Stimulated activated CD4-positive, alpha-beta T cell treated with anti-CD3 and anti-CD28 coated beads, TNF-alpha, amount 100 ng/mL, for 48 hours (primary cell): ENCODE measurements at places on chromosomes 16 and 17.

DNA sequence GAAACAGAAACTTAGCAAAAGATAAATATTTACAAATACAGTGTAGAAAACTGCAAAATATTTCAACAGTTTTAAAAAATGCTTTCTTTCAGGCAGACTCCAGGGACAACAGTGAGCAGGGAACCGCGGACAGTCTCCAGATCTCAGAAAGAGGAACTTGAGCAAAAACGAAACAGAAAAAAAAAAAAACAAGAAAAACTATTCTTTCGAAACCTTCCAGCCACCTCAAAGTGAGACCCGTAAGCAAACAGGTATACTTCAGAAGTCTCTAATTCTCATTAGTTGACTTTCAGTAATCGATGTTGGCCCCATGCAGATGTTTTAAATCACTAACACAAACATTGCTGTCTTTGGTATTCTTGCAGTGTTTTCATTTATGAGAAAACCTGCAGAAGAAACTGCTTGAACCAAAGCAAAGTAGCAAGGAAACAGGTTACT lies 15.7 kb upstream of the CCL1 start:
- DNase-seq = no peak

DNA sequence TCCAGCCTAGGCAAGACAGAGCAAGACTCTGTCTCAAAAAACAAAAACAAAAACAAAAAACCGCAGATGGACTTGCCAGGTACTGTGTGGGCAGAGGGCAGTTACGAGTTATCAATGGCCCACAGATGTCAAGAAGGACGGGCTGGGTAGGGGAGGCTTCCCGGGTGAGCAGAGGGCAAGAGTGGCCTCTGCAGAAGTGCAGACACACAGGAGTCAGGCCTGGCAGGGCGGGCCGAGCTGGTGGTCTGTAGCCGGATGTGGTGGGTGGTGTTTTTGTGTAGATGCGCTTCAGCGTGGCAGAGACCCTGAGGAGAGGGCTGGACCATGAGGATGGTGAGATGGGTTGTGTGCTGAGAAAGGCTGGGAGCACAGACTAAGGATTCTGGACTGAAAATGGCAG lies 44.9 kb upstream of the KDM6B start:
- no peak for DNase-seq

DNA sequence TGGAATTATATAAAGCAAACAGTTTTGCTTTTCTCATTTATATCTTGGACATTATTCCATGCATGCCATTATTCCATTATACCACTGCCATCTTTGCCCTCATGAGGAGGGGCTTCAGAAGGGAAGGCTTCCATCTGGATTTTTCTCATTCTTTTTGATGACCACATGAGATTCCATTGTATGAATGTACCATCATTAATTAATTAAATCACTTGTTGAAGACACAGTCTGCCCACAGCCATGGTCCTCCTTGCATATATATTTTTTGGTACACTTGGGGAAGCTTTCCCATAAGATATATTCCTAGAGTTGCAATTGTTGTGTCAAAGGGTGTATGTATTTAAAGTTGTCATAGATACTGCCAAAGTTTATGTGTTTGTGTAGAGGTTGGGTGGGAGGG lies 7.1 kb downstream of the ARL4D start:
- DNase-seq = no peak

- DNase-seq = no peak
These were observed 400.2 kb downstream of the SEC14L1 start for GRCh38 chr17:77540975-77541374.

DNA sequence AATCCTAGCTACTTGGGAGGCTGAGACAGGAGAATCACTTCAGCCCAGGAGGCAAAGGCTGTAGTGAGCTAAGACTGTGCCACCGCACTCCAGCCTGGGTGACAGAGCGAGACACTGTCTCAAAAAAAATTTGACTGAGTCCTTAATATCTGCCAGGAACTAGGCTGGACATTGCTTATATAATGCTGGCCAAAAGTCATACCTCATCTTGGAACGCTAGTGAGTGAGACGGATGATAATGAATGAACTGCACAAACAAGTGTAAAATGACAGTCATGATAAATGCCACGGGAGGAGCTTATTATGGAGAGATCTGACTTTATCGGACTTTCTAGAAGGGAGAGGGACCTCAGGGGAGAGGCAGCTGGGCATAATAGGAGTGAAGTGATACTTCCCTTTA lies 327.6 kb downstream of the SHISA9 start:
- no peak for DNase-seq

DNA sequence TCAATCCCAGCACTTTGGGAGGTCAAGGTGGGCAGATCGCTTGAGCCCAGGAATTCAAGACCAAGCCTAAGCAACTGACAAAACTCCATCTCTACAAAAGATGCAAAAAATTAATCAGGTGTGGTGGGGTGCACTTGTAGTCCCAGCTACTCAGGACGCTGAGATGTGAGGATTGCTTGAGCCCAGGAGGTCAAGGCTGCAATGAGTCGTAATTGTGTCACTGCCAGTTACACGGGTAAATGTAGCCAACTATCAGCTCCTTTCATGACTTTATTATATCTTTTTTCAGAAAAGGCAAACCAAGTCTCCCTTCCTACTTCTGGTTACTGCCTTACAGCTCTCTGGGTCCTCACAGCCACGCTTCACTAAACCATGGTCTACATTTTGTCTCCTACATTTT lies 4.0 kb downstream of the SDF2 start:
- DNase-seq = no peak

DNA sequence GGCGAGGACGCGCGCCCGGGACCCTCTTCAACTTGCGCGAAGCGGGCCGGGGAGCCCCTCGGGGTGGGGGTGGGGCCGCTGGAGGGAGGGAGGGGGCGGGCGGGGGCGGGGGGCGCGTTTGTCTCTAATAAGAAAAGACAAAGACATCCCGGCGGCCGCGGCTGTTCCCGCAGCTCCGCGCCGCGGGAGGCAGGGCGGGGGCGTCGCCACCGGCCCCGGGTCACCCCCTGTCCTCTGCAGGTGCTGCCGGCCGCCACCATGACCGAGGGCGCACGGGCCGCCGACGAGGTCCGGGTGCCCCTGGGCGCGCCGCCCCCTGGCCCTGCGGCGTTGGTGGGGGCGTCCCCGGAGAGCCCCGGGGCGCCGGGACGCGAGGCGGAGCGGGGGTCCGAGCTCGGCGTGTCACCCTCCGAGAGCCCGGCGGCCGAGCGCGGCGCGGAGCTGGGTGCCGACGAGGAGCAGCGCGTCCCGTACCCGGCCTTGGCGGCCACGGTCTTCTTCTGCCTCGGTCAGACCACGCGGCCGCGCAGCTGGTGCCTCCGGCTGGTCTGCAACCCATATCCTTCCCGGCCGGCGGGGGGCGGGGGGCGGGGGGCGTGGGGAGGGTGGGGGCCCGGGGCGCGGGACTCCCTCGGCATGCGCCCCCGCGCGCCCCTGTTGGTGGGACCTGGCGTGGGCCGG lies 714 bp downstream of the CACNA1H start:
- DNase-seq = no peak

DNA sequence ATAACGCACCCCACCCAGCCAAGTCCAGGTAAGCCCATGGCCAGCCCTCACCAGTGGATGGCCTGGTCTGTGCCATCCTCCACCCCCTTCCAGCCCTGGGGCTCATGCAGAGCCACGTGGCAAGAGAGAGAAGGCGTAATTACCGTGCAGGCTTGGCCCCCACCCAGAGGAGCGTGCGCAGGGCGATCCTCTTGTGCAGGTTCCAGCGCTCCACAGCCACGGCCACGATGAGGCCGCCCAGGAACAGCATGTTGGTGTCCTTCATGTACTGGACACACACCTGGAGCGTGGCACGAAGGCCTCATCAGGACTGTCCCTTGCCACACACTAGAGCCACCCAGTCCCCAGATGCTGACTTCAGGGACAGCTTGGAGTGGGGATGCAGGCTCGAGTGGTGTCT lies 6.7 kb downstream of the SLC13A5 start:
- no peak for DNase-seq

DNA sequence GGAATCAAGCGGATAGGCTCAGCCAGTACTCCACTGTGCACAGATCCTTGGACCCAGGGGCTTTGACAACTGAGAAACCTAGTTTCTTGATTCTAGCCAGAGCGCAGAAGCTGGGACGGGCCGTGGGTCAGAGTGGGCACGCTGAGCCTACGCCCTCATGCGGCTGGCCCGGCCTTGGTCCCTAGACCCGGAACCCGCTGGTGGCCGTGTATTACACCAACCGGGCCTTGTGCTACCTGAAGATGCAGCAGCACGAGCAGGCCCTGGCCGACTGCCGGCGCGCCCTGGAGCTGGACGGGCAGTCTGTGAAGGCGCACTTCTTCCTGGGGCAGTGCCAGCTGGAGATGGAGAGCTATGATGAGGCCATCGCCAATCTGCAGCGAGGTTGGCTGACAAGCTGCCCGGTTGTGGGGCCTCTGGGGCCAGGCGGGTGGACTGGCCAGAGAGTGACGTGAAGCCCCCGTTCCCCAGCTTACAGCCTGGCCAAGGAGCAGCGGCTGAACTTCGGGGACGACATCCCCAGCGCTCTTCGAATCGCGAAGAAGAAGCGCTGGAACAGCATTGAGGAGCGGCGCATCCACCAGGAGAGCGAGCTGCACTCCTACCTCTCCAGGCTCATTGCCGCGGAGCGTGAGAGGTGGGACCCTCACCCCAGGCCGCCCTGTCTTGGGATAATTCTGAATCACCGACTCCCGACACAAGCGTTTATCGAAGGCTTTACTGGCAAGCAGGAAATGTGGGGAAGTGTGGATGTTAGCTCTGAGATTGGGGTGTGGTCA lies 946 bp downstream of the STUB1 start:
- no peak for DNase-seq

DNA sequence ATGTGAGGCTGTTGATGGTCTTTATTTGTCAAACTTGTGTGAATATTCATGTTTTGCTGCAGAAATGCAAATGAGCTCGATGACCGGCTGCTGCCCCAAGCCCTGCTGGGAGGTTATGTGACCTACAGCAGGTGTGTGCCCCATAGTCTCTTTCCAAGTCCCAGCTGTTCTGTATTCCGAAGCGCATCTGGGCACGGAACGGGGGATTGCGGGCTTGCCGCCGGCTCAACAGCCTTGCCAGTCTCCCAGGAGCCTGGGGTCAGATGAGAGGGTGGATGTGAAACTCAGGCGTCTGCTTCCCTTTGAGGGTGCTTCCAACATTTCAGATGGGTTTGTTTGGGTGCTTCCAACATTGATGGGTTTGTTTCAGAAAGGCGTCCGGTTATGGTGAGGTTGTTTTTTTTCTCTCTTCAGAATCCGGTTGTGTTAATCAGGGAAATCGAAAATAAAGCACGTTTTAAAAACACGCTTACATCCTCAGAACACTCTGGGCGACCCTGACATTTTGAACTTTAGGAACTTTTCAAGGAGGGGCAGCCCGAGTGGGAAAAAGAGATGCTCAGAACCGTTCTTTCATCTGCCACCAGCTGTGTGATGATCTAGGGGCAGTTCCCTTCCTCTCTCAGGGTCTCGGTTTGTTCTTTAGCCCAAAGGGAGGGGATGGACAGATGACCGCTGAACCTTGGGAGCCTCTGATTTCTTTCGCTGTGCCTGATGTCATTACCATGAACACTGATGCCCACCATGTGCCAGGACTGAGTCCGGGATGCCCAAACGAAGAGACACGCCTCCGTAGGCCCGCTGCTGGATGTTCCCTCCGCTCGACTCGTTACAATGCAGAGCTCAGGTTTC lies 47.8 kb upstream of the AMZ2 start:
- no peak for DNase-seq

DNA sequence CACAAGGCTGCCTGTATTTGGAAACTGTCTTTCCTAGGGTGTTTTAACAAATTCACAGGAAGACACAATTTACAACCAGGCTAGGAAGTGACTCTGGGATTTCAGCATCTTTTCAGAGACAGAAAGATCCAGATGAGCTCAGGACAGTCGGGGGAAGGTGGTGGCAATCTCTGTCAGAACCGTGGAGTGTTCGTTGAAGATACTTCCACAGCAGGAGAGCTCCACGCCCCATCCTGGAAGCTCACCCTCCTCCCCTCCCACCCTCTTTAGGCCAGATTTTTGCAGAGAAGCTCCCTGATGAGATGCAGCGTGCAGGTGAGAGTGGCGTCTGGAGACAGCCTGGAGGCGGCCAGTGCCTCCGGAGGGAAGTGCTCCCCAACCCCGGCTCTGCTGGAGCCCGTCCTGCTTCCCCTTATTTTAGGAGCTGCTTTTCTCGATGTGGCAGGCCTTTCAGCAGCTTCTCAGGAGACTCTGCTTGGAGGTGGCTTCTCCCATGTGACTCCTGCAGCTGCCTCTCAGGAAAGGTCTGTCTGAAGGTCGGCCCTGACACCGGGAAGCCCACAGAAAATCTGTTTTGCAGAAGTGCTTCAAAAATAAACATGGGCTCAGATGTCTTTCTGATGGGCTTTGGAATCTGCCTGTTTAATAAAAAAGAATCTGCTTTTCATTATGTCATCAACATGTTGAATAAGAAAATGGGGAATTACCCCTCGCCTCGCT lies 186.4 kb upstream of the CHMP6 start:
- DNase-seq = no peak

GRCh38 chr17:3891626-3892094 lies 1.2 kb downstream of the CAMKK1 start:
- DNase-seq = no peak

- no peak for DNase-seq
These were observed 258.4 kb upstream of the SDK2 start for GRCh38 chr17:73902416-73903181.

DNA sequence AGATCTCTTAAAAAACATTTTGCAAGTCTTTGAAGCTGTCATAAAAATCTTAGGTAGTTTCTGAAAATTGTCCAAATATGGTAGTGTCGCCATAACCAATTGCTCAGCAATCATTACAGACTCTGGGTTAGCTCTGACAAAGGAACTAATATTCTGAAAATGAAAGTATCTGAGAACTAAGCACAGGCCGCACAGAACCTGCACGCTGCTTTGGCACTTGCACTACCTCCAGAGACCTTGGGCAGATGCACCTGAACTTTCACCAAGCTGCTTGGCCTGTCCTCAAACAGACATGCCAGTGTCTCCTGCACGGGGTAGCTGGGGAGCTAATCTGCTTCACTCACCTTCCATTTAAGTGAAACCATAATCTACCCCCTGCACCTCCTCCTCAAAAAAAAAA lies 317.0 kb downstream of the MAF start:
- DNase-seq = no peak

DNA sequence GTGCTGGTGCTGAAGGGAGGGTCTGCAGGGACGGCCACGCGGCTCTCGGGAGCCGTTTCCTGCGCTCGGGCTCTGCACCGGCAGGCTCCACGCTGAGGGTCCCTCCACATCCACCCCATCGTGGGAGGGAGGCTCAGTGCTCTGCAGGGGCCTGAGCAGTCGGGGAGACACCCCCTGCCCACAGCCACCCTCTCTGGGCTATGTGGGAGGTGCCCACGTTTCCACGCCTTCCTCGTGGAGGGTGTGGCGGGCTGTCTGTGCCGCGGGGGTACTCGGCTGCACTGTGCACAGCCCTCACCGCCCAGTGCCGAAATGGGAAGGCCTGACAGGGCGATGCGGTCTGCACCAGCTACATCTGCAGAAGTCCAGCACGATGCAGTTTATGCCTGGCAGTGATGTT lies 25.5 kb upstream of the ZNF750 start:
- DNase-seq = no peak

- DNase-seq = no peak
These were observed 205.2 kb upstream of the NLRP1 start for GRCh38 chr17:5789528-5789927.

- DNase-seq = no peak
These were observed 34.1 kb downstream of the MAP2K6 start for GRCh38 chr17:69448431-69449102.

GRCh38 chr17:41009936-41010335 lies 1.0 kb upstream of the KRTAP3-1 start:
- no peak for DNase-seq
